ENCODE measurements at places on chromosomes 2 and 18.

DNA sequence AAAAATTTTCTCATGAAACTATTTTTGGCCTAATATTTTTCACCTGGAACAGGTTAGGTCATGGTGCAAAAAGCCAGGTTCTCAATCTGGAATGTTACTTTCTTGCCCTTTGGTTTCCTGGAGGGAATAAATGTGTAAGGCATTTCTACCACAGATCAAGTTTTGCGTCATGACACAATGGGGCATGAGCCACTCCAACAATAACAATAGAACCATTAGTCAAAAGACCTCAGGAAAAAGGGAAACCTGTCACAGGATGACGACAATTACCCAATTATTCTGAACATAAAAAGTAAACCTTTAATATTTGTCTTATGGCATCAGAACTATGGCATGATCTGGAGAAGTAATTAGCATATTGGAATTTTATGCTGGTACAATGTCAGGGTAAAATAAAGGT is 88.2 kb upstream of the HNRNPA3 start:
- no peak for DNase-seq

DNA sequence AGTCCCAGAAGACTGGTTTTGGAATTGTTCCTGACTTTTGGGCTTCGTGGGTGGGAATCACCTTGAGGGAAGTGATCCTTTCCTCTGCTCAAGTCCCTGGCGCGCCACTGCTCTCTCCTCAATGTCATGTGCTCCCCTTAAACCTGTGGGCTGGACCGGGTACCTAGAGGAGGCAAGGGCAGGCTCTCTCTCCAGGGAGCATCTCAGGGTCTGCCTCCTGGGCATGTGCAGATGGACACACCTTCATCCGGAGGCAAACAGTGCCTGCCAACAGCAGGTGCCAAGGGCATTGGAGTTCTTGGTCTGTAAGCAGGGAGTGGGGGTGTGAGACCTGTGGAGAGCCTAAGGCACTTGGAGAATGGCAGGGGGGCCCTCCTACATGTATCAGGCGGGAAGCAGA is 142.6 kb downstream of the INHBB start:
- no peak for DNase-seq

GRCh38 chr2:675982-676646 is 1.1 kb downstream of the TMEM18 start:
- no peak for DNase-seq

DNA sequence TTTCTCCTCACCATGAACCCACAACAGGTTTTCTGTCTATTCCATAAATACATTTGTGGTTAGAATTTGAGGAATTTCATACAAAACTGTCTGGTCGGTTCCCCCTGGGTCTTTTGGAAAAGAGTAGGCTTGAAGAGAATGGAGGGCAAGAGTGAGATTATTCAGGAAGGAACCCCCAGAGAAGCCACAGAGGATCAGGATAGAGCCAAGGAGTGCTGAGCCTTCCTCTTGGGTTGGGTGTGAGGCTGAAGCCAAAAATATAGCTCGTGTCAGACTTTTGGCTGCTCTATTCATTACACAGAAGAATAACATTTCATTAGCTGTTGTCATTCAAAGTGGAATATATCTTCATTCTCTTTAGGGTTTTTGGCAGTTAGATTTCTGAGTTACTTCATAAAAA is 45.9 kb upstream of the YES1 start:
- DNase-seq: no peak

DNA sequence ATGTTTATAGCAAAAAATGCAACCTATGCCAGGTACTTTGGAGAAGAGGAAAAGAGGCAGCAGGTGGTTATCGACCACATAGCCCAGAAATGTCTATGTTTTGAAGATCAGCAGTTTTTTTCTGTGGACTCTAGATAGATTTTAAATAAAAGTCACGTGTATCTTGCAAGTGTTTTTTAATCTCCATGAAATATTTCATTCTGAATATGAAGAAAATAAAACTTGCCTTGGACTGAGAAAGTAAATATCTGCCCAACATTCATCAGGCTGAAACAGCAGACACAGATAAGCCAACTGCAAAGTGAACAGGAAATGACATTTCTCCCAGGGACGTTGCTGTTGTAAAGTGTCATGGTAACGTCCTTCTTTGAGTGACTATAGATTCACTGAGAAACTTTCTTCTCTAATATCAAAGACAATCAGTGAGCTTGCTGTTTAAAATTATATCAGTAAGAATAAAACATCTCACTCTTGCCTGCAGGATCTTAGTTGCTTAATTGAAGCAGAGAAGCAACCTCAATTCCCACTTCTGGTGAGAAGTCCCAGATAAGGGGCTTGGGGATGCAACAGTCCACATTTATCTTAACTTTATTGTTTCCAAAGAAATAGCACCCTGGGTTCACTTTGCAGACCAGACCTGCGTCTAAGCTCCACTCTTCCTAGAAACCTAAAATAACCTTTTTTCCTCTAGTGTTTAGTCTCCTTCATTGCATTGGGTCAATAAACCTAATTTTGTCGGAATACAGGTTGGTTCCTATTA is 6.3 kb downstream of the MYOM1 start:
- no peak for DNase-seq

DNA sequence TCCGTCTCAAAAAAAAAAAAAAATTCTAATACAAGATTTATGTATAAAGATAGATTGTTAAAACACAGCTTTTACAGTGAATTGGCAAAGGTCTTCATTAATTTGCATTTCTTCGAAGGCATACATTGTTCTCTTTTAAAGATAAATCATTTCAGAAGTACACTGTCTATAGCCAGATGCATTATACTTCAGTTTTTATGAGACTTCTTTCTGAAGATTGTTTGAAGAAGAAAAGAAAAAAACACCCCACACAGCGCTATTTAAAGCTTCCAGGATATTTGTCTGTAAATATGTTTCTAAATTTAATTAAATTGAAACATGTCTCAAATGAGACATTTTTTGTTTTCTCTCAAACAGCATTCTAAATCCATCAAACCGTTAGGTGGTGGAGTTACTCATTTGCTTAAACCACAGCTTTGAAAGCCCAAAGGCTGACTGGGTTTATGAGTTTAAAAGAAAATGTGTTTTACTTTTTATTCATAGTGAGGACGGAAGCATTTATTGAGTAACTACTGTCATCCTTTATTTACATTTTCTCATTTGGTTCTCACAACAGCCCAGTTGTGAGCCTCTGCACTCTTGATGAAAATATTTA is 42.4 kb upstream of the C1GALT1C1L start:
- no peak for DNase-seq

GRCh38 chr2:30566631-30567030 is 119.6 kb downstream of the LCLAT1 start:
- no peak for DNase-seq

DNA sequence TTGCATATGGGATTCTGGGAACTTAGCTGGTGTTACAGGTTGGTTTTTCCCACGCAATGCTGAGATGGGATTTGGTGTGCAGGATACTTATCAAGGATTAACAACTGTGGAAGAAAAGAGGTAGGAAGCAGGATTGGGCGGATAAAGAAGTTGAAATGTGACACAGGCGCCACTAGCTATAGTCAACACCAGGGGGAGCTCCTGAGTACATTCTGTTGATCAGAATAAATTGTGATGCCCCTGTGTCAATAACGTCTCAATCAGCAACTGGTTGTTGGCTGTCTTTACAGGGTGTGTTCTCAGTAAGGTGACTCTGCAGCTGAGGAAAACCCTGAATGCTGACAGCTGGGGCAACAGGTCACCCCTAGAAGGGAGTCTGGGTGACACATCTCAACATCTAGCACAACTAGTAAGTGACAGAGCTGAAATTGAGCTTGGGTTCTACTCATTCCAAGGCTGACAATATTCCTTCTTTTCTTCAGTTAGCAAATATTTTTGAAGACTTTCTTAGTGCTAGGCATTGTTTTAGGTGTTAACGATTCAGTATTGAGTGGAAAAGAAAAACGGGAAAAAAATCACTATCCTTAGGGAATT is 143.0 kb downstream of the ARL6IP6 start:
- no peak for DNase-seq

- no peak for DNase-seq
Observed at GRCh38 chr2:152693033-152693432, 24.2 kb downstream of the PRPF40A start.

GRCh38 chr2:75547345-75548035 is 13.2 kb downstream of the EVA1A start:
- DNase-seq: no peak

DNA sequence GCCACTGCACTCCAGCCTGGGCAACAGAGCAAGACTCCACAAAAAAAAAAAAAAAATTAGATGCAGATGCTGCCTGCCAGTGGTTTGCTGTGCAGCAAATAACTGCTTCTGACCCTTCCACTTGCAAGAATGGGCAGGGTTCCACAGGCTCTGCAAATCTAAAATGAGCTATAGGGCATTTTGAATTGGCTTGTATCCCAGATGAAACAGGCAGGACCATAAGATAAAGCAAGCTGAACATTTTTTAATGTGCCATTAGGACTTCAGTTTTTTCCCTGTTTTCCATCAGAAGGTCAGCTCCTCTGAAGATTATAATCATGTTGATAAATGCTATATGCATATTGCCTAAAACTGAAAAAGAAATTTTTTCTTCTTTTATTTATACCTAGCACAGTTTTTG is 15.7 kb upstream of the FZD7 start:
- no peak for DNase-seq
